ENCODE measurements at places on chromosomes 6 and 20. TPM values are rescaled to one million over a fixed set of nuclear protein-coding genes. Genes with fewer than 3 reads are reported as not detected.

DNA sequence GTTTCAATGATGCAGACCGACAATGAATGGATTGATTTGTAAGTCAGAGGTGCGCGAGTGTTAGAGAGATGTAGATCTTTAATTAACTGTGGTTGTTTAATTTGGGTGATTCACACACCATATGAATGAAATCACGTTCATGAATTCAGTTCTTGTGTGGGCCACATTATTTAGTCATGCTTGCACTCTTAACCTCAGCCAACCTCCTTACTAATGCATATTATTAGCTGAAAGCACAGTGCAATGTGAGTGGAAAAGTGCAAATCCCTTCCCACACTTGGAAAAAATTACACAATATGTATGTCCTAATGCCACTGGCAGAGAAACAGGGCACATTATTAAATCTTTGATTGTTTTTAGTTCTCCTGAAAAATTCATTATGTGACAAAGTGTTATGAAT lies 512.5 kb downstream of the BCKDHB start:
- no peak for DNase-seq

DNA sequence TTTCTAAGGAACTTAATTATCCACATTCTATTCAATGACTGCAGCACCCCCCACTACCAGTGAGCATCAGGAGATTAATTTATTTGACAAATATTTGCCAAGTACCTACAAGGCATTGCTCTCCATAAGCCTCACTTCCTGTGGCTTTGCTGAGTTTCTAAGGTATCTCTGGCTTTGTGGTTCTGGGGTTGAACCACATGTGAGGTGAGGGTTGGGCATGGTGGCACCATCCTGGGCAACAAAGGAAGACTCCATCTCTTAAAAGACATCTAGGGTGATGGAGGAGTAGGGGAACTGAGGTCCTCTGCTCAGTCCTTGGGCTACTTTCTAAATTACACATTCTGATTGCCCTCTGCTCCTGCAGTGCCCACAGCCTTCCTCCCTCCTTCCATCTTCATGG lies 25.5 kb upstream of the WFDC2 start:
- DNase-seq, result no peak

GRCh38 chr6:118135371-118135770 lies 228.3 kb downstream of the SLC35F1 start:
- no peak for DNase-seq

DNA sequence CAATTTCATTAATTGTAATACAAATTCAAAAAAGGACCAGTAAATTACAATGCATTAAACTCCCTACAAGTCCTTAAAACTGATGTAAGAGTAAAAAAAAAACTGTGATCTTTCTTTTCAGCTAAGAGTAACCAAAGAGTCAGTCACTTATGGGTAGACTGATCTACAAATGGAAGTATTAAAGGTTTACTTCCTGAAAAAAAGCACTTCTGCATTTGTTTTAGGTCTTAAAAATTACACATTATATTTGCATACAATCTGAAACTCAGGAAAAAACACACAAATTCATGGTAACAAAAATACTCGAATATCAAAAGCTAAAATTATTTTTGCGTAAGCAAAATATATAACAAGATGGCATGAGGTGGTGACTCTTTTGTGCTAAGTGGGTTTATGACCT lies 23.5 kb downstream of the USP49 start:
- no peak for DNase-seq

The RNF144B gene
- 24.3 TPM for total RNA-seq

The POPDC3 gene
- not detected for total RNA-seq

The RIPPLY2 gene
- not detected for total RNA-seq

The PRICKLE4 gene
- 3.3 TPM for total RNA-seq

The ANKRD66 gene
- total RNA-seq, result not detected

DNA sequence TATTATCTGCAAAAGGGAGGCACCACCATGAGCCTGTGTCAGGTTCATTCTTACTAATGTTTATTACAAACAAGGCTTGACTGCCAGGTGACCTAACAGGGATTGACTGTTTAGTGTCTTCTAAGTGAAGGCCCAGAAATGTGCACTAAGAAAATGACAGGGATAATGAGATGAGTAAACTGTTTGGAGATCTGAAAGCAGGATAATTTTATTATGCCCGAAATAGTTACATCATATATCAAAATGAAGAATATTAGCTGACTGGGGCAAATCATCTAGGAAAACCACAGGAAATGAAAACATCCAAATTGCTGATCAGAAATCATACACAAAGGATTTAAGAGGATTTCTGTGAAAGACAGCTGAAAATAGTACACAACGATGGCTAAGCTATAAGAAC lies 516.7 kb downstream of the HDGFL1 start:
- DNase-seq, result no peak

DNA sequence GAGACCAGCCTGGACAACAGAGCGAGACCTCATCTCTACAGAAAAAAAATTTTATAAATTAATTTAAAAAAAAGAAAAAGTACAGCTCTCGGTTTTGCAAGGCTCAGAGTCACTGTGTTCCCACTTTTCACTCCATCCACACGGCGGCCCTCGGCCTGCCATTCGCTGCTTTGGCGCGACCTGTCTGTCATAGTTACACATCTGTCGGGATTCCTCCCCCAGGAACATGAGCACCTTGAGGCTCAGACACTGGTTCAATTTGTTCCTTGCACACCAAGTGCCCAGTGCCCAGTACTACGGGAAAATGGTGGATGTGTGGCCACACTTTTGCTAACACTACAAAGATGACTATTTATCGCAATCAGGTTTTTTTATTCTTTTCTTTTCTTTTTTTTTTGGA lies 8.4 kb downstream of the CTSZ start:
- no peak for DNase-seq

- no peak for DNase-seq
Observed at GRCh38 chr20:19120011-19120410, 92.4 kb upstream of the SLC24A3 start.

DNA sequence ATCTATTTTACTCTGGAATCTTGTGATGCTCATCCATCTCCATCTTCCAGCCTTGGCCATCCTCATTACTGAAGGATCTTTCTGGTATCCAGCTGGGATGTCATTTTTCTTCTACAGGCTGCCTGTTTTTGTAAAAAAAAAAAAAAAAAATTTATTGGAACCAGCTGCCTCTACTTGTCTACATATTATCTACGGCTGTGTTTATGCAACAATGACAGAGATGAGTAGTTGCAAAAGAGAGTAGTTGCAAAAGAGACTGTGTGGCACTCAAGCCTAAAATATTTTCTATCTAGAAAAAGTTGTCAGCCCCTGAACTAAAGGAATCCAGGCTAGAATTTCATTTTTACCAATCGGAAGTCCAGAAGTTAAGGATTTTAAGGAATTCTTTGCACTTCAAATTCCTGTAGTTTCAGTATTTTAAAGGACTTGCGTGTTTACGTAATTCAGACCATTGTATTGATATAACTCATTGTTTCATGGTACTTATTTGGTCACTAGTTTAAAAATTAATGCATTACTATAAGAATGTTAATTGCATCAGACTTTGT lies 38.6 kb upstream of the PLCG1 start:
- no peak for DNase-seq

The STMN3 gene
- total RNA-seq, result 17.7 TPM

The MMUT gene
- total RNA-seq, result 15.1 TPM

- DNase-seq, result peak; percentile 27
Observed at GRCh38 chr6:43963203-43963602, 164.0 kb downstream of the MRPL14 start.

The RNF146 gene
- 77.7 TPM for total RNA-seq

DNA sequence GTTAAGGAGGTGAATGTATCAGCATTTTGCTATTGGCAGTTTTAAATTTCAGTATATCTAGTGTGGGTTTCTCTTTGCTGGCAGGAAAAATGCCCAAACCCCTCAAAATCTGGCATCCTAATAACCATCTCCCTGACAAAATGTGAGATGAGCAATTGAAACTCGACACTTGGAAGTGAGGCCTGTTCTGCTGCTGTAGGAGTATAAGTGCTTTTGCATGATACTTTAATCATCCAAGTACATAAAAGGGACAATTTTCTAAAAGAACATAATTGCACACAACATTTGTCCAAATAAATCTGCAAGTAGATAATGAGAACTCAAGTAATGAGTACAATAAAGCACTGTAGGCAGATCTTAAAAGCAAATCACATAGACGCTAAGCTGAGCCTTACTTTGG lies 36.5 kb downstream of the LAMP5 start:
- DNase-seq, result no peak

DNA sequence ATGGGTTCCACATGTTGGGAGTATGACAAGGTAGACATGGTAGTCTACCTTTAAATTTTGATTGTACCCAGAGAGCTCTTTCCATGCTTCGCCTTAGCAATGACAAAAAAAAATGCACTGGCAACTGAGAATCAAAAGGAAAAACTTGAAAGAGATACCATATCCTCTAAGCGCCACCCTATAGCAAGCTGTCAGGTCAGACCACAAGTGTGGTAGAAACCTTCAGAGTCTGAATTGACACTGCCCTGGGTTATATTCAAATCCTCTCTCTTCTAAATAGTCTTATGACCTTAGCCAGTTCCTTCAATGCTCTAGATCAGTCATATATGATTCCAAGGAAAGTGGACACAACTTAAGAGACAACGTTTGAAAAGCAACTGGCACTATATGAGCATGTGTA lies 45.6 kb upstream of the SMLR1 start:
- DNase-seq, result no peak

GRCh38 chr20:33463332-33464101 lies 20.0 kb upstream of the SNTA1 start:
- DNase-seq, result no peak

DNA sequence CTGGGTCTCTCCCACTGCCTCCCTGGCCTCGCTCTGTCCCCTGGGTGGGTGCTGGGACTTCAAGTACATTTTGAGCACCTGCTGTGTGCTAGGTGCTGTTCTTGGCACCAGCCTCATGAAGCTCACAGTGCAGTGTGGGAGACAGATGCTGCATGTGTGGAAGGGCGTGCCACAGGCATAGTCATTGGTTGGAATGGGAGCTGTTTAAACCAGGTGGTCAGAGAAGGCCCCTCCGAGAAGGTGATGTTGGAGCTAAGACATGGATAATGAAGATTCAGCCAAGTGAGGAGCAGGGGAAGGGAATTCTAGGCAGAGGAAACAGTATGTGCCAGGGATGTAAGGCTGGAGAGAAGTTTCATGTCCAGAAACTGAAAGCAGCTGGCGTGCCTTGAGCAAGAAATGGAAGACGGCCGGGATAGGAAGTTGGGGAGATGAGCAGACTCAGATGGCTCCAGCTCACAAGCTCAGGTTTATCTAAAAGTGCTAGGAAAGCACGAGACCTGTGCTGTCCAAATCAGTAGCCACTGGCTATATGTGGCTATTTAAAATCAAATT lies 9.9 kb downstream of the LPIN3 start:
- no peak for DNase-seq

DNA sequence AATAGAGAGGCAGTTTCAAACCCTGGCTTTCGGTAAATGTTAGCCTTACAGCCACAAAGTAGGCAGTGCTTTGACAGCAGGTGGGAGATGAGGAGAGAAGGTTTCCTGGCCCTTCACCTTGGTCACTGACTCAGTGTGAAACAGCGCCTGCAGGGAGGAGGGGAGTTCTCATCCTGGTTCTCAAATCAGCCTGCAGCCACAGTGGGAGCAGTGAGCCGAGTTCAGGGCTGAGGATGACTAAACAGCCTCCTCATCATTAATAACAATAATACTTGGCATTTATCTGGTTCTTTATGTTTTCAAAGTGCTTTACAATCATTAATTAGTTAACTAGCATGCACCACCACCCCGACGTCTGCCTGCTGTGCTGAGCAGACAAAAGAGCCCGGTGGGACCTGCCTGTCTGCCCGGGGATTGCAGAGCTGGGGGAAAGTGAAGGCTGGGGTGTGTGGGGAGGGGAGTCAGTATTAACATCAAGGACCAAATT lies 59.6 kb downstream of the PRDM1 start:
- no peak for DNase-seq

DNA sequence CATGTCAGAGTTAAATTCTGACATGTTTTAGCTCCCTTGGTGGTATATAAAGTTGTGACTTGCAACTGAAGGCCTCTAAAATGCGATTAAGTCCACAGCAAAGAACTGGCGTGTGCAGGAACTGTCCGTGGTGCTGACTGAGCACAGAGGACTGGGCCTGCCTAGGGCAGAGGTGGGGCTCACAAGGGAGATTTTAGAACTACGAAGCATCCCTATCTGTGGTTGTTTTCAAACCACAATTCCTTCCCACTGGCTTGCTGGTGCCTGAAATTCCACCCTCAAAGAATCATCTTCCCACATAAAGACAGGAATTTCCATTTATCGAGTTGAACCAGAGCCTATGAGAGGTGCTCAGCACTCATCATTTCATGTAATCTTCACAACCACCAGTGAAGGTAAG lies 30.1 kb downstream of the RIMS4 start:
- DNase-seq, result no peak

DNA sequence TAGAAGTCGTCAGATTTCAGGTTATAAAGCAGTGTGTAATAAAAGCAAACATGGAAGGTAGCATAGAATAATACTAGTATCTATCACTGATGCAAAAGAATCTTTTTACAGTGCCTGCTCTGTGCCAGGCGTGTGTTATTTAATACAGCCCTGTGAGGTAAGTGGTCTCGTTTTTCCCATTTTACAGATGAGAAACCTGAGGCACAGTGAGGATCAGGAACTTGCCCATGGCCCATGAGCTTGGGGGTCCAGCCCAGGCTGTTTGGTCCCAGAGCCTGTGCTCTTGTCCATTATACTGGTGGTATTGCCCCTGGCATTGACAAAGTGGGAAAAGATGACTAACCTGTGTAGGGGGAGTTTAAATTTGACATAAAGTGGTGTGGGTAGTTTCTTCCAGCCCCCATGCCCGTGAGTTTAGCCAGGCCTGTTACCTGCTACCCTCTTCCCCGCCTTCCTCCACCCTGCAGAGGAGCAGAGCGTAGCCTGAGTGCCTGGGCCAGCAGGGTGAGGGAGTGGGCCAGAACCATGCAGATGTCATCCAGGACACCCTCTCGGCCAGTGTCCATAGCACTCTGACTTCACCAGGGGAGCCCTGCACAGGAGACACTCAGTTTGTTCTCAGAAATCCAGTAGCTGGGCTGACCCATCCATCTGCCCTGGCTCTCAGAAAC lies 16.6 kb downstream of the WRNIP1 start:
- no peak for DNase-seq

The C2 gene
- total RNA-seq, result 54.2 TPM

The INSM1 gene
- total RNA-seq, result not detected

GRCh38 chr6:163806755-163807499 lies 392.4 kb downstream of the QKI start:
- no peak for DNase-seq

DNA sequence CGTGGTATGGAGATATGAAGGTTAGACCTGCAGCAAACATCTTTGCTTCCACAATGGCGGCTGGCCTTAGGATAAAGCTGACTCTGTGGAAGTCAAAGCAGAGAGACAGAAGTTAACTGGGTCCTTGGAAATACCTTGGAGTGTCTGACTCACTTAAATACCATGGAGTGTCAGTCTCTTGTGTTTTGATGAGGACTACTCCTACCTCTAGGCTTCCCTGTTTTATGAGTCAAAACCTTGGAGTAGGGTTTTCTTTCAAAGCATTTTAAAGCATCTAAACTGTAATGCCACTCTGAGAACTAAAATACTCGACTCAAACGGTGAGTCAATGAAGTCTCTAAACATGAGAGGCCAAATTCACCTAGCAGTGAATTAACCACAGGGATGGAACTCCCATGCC lies 329.1 kb downstream of the SAMD5 start:
- DNase-seq, result no peak

Measured in breast epithelium (tissue), 4 donors.